ENCODE measurements at places on chromosomes 13 and 19.

DNA sequence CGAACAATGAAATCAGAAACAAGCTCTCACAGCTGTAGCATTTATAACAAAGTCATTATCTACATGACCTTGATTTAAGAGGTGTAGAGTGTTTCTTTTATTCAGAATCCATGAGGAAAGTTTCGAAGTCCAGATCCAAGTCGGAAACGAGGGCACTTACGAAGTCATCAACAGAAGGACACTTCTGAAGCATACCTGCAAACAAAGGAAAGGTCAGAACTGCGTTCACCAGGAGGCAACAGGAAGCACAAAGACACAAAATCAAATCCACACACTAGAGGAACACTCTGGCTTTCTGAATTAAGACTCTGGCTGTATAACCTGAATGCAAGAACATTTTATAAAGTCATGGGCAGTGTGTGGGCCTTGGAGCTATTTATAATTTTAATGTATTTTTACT is 158.9 kb downstream of the MIPEP start:
- DNase-seq = no peak

GRCh38 chr19:56310462-56310861 is 4.2 kb downstream of the ZSCAN5A start:
- no peak for DNase-seq

DNA sequence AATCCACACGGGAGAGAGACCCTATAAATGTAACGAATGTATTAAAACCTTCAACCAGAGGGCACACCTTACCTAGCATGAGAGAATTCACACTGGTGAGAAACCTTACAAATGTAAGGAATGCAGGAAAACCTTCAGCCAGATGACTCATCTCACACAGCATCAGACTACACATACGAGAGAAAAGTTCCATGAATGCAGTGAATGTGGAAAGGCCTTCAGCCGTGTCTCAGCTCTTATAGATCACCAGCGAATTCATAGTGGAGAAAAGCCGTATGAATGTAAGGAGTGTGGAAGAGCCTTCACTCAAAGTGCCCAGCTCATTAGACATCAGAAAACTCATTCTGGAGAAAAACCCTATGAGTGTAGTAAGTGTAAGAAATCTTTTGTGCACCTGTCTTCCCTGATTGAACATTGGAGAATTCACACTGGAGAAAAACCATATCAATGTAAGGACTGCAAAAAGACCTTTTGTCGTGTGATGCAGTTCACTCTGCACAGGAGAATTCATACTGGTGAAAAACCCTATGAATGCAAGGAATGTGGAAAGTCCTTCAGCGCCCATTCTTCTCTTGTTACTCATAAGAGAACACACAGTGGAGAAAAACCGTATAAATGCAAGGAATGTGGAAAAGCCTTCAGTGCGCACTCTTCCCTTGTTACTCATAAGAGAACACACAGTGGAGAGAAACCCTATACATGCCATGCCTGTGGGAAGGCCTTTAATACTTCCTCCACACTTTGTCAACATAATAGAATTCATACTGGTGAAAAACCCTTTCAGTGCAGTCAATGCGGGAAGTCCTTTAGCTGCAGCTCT is 16.0 kb downstream of the ZNF582 start:
- no peak for DNase-seq

- no peak for DNase-seq
Measured at GRCh38 chr19:30172613-30173242, 199.5 kb upstream of the ZNF536 start.

- no peak for DNase-seq
Measured at GRCh38 chr19:3314962-3315675, 51.3 kb upstream of the NFIC start.

- DNase-seq = no peak
Measured at GRCh38 chr13:110305544-110305943, 1.4 kb downstream of the COL4A1 start.

- no peak for DNase-seq
Measured at GRCh38 chr19:5916181-5916708, 2.2 kb downstream of the CAPS start.

GRCh38 chr19:39070888-39071287 is 13.3 kb upstream of the ACP7 start:
- DNase-seq = no peak

DNA sequence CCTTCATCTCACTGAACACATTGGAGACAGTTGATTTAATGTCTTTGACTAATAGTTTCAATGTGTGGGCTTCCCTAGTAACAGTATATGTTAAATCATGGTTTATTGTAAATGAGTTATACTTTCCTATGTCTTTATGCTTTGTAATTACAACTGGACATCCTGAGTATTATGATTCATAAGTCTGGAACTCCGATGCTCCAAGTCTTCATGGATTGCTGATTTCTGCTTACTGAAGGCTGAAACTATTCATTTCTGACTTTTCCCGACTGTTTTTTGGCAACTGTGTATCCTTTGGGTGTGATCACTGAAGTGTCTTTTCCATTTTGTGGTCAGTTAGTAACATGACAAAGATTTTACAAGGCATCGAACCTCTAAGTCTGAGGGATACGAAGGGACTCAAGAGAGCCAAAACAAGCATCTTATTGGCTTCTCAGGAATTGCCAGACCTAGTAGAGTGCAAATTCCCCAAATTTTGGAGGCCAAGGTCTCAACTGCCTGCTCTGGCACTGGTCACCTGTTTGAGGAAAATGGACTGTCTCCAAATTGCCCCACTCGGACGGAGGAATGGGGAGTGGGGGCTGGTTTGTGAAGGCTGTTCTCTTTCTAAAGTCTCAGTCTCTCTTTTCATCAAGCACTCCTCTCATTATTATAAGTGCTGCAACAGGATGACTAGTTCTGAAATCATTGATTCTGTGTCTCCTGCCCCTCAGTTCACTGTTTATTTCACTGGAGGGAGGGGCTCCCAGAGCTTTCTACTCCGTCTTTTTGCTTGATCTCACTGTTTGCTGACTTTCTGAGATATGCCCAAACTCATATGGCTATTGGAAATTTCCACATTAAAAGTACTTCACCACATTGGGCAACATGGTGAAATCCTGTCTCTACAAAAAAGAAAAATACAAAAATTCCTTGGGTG is 20.2 kb upstream of the CD70 start:
- DNase-seq = no peak

Measured in NCI-H748 treated with DMSO at 0.1 percent for 48 hours (cell line).